Activated CD8-positive, alpha-beta memory T cell treated with anti-CD3 and anti-CD28 coated beads, Interleukin-2, amount 10 ng/mL, durations not matched to agents 7 days and 5 days (primary cell): ENCODE measurements at places on chromosomes 1 and 21. TPM values are rescaled to one million over a fixed set of nuclear protein-coding genes. Genes with fewer than 3 reads are reported as not detected.
A peak's percentile ranks its signal among the peaks of the same experiment; 100 is the strongest.

GRCh38 chr1:66535853-66536252 lies 1.9 kb downstream of the SGIP1 start:
- no peak overlapping the region for H3K27ac ChIP-seq
- no peak overlapping the region for H3K4me3 ChIP-seq
- no peak for DNase-seq
- H3K36me3 ChIP-seq, result no peaks in the 10 kb centered on the region

DNA sequence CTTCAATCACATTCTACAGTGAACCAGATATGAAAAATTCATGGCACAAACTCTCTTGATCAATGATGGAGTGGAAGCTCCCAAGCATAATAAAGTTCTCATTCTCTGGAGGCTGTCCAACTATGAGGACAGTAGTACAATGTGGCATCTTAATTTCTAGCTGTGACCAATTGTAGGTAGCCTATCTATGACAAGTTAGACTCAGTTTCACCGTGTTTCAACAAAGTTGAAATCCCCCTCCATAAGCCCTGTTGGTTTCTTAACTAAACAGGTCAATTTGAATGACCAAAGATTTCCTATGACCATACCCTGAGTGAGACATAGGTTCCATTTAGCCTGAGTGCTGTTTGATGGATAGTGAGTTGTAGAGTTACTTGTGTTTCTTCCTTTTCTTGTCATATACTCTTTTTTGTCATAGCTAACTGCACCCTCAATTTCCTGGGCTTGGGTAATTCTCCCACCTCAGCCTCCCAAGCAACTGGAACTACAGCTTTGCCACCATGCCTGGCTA lies 11.8 kb downstream of the PATJ start:
- peaks cover 4% of the 10 kb centered on the region for H3K4me1 ChIP-seq
- H3K27me3 ChIP-seq, result no peaks in the 10 kb centered on the region
- no peaks in the 10 kb centered on the region for H3K36me3 ChIP-seq

DNA sequence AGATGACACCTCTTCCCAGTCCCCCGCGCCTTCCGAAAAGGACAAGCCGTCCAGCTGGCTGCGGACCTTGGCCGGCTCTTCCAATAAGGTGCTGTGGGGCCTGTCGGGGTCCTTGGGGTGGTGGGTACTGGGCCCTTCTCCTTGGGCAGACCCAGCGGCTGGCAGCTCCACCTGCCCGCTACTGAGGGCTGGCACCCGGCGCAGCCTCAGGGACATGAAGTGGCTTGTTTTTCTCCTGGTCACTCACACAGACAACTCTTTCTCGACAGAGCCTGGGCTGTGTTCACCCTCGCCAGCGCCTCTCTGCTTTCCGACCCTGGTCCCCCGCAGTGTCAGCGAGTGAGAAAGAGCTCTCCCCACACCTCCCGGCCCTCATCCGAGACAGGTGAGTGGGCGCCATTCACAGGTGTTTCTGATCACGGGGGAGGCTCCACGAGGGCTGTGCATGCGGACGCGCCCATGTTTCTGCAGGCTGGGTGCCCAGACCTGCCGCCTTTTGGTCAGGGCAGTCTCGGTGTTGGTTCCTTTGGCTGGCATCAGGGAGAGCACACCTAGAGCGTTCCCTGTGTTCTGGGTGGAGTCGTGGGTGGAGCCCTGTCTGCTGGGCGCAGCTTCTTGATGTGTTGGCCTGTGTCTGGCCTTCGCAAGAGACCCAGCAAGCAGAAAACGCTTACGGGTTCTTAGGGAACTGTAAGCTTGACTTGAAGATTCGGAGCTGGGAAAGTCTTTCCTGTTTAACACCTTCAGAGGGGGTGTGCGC lies 75.1 kb downstream of the SKI start:
- no peak overlapping the region for H3K27ac ChIP-seq
- peaks cover 19% of the 10 kb centered on the region for H3K36me3 ChIP-seq
- no peak overlapping the region for H3K4me3 ChIP-seq
- H3K27me3 ChIP-seq, result no peaks in the 10 kb centered on the region
- no peak for DNase-seq
- H3K4me1 ChIP-seq, result peaks cover 35% of the 10 kb centered on the region

DNA sequence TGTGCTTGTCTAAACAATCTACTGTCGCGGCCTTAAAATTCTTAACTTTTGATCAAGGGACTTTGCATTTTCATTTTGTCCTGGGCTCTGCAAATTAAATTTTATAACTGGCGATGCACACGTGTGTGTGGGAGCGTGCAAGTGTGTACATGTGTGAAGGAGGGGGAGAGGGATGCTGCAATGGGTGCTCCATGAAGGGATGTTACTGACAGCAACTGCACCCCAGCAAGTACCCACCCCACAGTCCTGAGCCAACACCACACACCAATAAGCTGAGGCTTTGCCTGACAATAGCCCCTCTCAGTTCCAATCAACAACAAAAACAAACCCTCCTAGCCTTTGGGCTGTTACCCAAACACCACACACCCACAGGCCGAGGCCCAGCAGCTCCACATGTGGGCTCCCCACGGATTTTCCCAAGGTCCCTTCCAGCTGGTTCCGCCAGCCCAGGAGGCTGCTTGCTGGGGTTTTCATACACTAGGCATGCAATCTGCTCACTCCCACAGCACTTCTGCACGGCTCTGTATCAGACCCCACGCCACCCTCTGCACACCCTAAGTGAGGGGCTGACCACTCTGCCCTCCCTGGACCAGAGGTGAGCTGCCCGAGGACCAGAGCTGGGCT lies 32.8 kb upstream of the IFFO2 start:
- H3K4me3 ChIP-seq, result no peak overlapping the region
- no peaks in the 10 kb centered on the region for H3K36me3 ChIP-seq
- H3K27me3 ChIP-seq, result peaks cover 18% of the 10 kb centered on the region
- no peak for DNase-seq
- H3K4me1 ChIP-seq, result no peaks in the 10 kb centered on the region
- H3K27ac ChIP-seq, result no peak overlapping the region

GRCh38 chr1:86152887-86153286 lies 3.7 kb downstream of the COL24A1 start:
- H3K4me3 ChIP-seq, result no peak overlapping the region
- no peak for DNase-seq
- H3K27ac ChIP-seq, result no peak overlapping the region
- peaks cover 34% of the 10 kb centered on the region for H3K27me3 ChIP-seq
- H3K36me3 ChIP-seq, result peaks cover 4% of the 10 kb centered on the region
- H3K4me1 ChIP-seq, result peaks cover 7% of the 10 kb centered on the region

- H3K4me3 ChIP-seq, result no peak overlapping the region
- DNase-seq, result no peak
- H3K27ac ChIP-seq, result no peak overlapping the region
- no peaks in the 10 kb centered on the region for H3K27me3 ChIP-seq
- H3K36me3 ChIP-seq, result no peaks in the 10 kb centered on the region
- no peaks in the 10 kb centered on the region for H3K4me1 ChIP-seq
These were observed 499.0 kb downstream of the NUF2 start for GRCh38 chr1:163820766-163821165.

DNA sequence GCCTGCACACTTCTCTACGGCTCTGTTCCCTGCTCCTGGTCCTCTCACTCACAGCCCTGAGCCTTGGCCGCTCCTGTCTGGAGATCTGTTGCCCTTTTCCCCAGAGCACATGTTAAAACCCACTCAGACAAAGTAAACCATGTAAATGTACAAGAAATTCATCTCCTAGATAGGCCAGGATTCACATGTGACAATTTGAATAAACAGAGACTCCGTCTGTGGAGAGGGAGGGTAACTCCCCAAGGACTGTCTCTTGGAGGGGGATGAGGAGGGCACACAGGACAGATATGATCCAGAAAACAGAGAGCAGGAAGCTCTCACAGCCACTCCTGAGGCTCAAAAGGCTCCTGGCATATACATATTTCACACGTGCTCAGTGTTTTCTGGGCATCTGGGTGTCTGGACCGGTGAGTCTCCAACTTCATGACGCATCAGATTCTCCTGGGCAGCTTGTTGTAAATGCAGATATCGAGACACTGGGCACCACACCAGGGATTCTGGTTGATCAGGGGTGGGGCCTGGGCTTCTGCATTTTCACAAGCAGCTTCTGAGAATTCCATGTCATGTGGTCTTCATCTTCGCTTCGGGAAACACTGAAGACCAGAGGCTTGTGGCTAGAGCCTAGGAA lies 6.4 kb upstream of the KAZN start:
- no peak overlapping the region for H3K27ac ChIP-seq
- no peaks in the 10 kb centered on the region for H3K4me1 ChIP-seq
- no peak for DNase-seq
- no peak overlapping the region for H3K4me3 ChIP-seq
- H3K27me3 ChIP-seq, result peaks cover 9% of the 10 kb centered on the region

DNA sequence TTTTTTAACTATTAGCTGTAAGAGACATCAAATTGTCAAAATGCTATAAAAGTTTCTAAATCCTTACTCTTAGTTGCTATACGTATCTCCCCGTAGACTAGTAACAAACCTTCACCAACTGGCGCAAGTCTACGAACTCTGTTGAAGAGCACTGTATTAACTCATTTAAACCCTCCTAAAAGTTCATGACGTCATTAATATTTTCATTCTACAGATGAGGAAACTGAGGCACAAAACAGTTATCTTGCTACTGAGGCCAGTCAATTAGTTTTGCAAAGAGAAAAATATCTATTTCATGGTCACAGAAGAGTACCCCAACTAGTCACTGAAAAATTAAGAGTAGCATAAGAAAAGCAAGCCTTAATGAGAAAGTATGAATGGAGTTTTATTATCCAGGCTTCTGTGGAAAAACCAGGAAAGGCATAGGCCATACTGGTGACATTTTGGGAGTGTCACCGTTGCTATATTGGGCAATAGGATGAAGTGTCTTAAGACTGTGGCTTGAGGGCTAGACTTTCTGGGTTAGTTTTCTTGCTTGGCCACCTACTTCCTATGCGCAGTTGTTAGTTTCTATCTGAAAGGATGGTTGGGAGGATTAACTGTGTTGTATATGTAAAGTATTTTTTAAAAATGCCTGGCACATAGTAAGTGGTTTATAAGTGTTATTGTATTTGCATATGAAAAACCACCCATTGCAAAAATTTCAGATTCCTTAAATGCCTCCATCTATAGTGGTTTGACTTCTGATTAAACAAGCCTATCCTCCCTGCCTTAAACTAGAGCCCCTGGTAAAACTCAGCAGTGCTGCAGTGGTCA lies 52.4 kb upstream of the SYT14 start:
- H3K36me3 ChIP-seq, result no peaks in the 10 kb centered on the region
- no peak overlapping the region for H3K4me3 ChIP-seq
- H3K27me3 ChIP-seq, result peaks cover 29% of the 10 kb centered on the region
- no peak overlapping the region for H3K27ac ChIP-seq
- no peak for DNase-seq

- H3K27ac ChIP-seq, result peak overlapping the region; percentile 67
- no peaks in the 10 kb centered on the region for H3K27me3 ChIP-seq
- H3K36me3 ChIP-seq, result peaks cover 14% of the 10 kb centered on the region
- H3K4me3 ChIP-seq, result no peak overlapping the region
These were observed 69.8 kb upstream of the ATP5PO start for GRCh38 chr21:33985117-33986050.

- H3K36me3 ChIP-seq, result peaks cover 3% of the 10 kb centered on the region
- DNase-seq, result no peak
- no peak overlapping the region for H3K4me3 ChIP-seq
These were observed 11.5 kb upstream of the SLC2A7 start for GRCh38 chr1:9037476-9038337.

DNA sequence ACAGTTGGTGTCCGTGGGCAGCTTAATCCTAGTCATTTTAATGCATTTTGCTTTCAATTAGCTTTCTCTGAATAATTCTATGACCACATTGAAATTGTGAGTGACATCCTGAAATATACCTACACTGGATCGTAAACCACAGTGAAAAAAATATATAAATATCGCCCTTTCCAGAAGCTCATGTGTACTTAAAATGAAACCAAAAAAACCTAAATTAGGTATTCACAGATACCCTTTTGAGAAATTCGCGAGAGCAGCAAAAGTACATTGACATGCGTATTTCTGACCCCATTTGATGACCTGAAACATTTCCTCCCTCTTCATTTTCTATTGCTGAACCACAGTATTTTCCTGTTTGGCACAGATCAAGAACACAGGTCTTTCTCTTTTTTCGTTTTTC lies 253.8 kb downstream of the LTN1 start:
- peaks cover 14% of the 10 kb centered on the region for H3K4me1 ChIP-seq
- peak overlapping the region; percentile 12 for H3K27ac ChIP-seq
- DNase-seq, result no peak
- no peaks in the 10 kb centered on the region for H3K27me3 ChIP-seq
- H3K4me3 ChIP-seq, result peak overlapping the region; percentile 51

DNA sequence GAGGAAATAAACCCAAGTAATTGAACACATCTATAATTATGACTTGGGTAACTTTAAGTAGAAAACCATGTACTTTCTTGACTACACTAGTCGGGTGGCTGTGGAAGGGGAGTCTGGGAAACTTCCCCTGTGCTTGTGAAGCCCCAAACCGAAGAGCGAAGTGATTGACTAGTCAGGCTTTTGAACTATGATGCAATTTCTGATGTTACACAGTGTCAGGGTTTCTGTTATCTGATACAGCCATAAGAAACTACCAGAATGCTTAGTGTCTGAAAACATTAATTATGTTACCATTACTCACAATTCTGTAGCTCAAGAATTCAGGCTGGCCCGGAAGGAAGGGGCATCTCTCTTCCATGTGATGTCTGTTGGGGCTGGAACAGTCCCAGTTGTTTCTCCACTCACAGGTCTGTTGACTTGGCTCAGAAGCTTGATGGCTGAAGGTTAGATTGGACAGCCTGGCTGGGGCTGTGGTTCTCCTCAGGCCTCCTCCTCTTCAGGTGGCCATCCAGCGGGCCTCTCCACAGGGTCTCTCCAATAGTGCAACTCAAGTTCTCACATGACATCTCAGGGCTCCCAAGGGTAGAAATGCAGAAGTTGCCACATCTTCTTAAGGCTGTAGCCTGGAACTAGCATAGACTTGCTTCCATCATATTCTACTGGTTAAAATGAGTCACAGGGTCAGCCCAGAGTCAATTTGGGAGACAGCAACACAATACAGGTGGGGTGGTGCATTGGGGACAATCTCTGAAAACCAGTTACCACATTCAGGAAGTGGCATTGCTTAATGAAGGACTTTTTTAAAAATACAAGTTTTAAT lies 8.3 kb upstream of the C8B start:
- no peaks in the 10 kb centered on the region for H3K4me1 ChIP-seq
- no peaks in the 10 kb centered on the region for H3K27me3 ChIP-seq
- H3K4me3 ChIP-seq, result no peak overlapping the region
- H3K36me3 ChIP-seq, result no peaks in the 10 kb centered on the region

DNA sequence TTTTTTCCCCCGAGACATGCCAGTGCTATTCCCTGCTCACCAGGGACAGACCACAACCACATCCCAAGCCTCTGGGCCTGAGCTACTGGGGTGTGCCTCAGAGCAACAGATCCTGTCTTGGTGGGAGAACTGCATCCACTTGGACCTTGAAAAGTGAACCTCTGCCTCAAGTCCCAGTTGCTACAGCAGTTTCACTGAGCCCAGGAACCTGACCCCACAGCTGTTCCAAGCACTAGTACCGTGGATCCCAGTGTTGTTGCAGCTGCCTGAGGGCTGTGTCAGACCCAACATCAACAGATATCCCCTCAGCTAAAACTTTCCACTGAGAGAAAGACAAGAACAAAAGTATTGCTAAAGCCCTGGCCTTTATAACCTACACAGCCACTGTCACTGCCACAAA lies 373.0 kb downstream of the PLPP3 start:
- no peaks in the 10 kb centered on the region for H3K4me1 ChIP-seq
- DNase-seq, result no peak
- no peak overlapping the region for H3K27ac ChIP-seq
- no peaks in the 10 kb centered on the region for H3K27me3 ChIP-seq
- no peak overlapping the region for H3K4me3 ChIP-seq
- no peaks in the 10 kb centered on the region for H3K36me3 ChIP-seq

The RAB7B gene
- total RNA-seq, result not detected

The FTCD gene
- not detected for total RNA-seq
